GM12865 (cell line): ENCODE measurements at places on chromosomes 16 and 17.

DNA sequence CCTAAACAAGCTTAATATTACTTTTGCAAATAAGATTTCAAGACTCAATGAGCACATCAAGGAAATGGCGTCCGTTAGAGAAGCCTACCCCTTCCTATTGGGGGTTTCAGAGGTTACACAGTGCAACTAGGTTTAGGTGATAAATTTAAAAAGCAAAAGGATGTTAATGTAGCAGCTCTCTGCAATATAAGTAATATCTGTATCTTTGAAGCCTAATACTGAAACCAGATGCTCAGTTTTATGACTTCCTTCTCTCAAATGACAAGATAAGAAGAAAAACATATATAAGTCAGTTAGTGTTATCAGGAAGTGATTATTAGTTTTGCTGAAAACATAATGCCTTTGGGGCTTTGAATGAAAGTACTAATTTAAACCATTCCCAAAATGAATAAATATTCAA, 54.3 kb upstream of the MED13 start:
- DNase-seq, result peak; percentile 77

- DNase-seq, result no peak
Observed at GRCh38 chr16:1034230-1035065, 38.1 kb upstream of the SSTR5 start.

DNA sequence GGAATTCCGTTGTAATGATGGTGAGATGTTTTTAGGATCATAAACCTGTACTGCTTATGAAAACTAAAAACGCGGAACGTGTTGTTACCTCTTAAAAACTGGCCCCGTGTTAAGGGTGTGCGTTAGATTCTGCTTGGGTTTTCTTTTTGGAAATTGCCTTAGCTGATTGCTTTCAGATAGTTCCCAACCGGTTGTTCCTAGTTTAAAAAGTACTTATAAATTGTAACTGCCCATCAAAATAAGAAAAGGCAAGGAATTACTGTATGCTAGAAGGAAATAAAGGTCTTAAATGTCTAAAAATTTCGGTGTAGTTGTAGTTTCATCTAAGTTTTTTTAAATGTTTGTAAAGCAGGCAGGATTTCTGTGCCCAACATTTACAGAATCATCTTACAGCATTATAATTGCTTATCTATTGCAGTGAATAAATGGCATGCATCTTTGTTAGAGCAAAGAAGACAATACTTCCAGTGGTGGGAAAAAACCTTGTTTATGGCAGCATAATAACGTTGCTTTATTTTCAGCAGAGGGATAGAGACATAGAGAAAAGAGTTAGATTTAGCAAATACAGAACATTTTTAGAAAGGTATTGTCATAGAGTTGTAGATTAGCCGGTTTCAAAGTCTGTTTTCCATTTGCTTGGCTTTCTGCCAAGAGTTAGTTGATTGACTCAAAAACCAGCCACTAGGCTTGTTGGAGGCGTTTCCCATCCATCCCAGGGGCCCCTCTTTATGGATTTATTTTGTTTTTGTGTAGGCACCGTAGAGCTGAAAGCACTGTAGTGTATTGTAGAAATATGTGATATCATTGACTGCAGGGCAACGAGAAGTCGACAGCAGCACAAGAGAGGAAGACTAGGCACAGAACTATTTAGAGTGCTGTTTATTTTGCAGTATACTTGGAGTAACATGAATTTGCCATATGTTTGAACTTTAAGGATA, 1.7 kb downstream of the PPM1D start:
- peak; percentile 71 for DNase-seq

- DNase-seq, result peak; percentile 72
Observed at GRCh38 chr17:2796164-2797125, at the start of gene RAP1GAP2. RAP1GAP2 (plus strand) TSS chr17:2796438; CDS start chr17:2796528, 90 bp downstream.

DNA sequence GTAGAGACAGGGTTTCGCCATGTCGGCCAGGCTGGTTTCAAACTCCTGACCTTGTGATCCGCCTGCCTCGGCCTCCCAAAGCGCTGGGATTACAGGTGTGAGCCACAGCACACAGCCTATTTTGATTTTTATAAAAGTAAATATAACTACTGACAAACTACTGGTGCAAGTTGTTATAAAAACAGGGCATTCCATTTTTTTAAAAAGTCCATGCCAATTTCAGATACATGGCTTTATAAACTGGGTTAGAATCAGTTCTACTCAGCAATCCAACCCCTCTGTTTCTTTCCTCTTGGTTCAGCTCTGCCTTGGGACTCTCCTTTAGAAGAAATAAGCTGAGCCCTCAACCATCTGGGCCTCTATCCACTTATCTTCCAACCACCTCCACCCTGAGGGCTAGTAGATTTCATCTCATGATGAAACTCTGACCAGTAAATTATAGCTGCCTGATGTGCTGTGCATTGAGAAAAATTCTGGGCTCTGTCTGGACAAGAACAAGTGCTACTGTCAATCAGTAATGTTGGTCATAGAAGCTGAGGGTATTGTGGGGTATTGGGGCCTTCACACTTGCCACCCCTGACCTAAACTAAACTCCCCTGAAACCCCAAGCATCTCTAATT, 10.2 kb downstream of the RANBP10 start:
- no peak for DNase-seq

- DNase-seq, result no peak
Observed at GRCh38 chr17:29594519-29595090, 1.7 kb downstream of the ANKRD13B start.

DNA sequence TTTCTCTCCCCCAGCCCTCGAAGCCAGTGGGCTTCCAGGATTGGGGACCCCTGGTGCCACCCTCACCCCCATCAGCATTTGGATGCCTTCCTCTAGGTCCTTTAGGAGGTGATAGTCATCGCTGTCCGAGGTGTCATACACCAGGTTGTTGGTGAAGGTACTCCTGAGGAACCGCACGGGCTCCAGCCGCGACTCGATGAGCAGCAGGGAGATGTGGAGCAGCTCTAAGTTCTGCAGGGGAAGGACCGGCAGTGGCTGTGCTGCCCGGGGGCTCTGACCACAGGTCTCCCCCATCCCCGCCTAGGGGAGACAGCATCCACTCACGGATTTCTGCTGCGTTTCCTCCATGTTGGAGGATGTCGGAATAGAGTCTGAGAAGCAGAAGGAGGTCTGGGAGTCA, 962 bp downstream of the CSHL1 start:
- no peak for DNase-seq

DNA sequence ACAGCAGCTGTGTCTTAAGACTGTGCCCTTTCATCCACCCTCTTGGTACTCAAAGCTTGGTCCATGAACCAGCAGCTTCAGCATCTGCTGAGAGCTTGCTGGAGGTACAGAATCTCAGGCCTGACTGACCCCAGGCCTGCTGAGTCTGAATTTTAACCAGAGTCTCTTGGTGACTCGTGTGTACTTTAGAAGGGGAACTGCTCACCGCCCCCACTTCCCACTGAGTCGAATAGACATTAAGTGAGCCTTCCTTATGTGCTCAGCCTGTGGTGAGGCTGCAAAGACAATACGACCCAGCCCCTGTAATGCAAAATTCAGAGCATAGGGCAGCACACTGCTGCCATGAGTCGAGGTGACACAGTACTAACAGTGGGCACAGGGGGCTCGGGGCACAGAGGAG, 662.8 kb downstream of the WWOX start:
- DNase-seq, result no peak

- no peak for DNase-seq
Observed at GRCh38 chr17:19269106-19269505, 31.9 kb downstream of the EPN2 start.

DNA sequence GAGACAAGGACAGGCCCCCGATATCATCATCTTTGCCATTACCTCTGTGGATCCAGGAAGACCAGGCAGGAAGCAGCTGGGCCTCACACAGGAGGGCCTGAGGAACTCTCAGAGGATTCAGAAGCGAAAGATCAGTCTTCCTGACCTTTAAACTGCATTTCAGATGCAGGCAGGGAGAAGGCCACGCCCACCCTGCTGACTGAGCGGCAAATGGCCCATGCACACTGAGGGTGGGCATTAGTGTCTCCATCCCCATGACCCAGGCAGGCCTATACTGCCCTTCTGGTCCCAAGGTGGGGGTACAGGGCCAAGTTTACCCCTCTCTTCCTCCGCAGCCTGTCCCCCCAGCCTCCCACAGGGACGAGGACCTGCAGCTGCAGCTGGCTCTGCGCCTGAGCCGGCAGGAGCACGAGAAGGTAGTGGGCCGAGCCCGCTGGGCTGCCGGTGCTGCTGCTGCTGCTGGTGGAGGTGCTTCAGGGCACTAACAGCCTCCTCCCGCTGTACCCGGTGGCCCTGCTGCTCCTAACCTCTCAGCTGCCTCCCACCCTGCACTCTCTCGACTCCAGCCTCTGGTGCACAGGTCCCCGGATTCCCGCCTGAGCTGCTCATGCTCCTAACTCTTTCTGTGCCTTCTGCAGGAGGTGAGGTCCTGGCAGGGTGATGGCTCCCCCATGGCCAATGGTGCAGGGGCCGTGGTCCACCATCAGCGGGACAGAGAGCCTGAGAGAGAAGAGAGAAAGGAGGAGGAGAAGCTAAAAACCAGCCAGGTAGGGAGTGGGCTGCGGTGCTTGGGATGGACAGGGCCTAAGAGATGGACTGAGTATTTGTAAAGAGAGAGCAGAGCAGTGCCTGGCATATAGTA, 6.2 kb downstream of the EPN3 start:
- no peak for DNase-seq

DNA sequence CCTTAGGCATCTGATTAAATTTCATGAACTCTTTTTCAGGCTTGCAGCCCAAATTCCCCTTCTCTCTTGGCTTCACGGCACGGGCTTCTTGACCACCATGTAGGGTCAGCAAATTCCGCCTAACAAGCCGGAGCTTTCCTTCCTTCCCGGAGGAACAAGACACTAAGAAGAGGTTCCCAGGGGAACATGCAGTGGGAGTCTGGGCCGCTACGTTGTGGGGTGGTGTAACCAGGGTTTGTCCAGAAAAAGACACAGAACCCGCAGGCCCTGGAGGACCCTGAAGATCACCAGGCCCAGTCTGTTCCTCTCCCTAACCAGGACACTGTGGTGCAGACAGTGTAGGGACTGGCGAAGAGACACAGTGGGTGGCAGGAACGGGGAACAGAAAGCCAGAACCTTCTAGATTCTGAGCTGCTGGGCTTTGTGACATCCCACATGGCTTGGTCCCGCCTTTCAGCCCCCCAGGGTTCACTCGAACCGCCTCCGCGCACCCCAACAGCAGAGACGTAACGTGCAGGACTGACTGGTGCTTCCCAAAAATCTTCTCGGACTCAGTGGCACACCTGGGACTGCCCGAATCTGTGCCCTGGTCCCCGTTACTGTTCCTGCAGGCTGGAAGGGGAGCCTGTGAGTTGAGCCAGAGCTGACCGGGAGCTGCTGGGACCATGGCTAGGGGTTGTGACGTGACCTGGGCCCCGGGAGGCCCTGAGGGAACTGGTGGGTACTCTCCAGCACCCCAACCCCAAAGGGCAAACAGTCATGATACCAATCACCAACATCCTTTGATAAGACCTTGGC, 55.2 kb downstream of the TBC1D16 start:
- no peak for DNase-seq

- DNase-seq, result no peak
Observed at GRCh38 chr17:45388604-45389325, 43.9 kb downstream of the ARHGAP27 start.

DNA sequence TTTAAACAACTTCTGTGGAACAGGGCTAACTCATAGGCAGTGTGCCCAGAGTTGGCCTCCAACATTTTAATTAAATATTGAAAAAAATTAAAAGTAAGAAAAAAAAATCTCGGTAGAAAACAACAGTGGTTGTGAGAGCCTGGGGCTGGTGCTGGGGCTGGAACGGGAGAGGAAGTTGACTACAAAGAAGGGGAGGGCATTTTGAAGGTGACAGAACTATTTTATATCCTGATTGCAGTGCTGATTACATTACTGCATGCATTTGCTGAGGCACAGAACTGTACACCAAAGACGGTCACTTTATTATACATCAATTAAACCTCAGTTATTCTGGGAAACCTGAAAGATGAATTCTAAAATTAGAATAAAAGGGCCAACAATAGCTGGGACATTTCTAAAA, 142.5 kb downstream of the PARN start:
- DNase-seq, result no peak

GRCh38 chr16:72021043-72021442, 12.5 kb downstream of the DHODH start:
- DNase-seq, result no peak

DNA sequence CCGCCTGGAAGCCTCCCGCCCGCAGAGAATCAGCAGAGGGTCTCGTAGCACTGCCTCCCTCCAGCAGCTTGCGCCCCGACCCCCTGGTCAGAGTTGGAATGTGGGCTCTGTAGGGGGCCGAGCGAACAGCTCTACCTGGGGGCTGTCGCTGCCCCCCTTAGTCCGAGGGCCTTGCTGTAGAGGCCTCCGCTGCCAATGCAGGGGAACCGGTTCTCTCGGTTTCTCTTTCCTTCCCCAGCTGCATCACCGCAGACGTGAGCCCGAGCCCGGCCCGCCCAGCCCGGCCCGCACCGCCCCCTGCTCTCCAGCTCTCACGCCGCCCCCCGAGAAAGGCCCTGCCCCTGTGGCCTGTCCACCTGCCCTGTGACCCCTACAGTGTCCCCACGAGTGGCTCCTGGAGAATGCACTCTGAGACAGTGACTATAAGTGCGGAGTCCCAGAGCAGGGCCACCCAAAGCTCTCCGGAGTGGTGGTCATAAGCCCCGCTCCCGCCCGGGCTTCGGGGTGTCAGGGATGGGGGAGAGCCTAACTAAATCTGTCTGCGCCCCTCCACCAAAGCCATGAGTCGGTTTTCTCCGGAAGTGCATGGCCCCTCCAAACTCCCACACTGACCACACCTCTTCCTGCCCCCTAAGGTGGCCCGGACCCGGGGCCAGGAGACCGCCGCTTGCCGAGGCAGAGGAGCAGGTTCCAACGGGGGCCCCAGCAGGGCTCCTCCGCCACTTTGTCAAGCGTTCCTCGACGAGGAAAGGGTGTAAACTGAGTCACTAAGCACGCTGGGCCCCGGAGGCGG, 1.7 kb downstream of the ARHGAP27 start:
- DNase-seq, result peak; percentile 80

GRCh38 chr16:11089504-11090124, 145.2 kb downstream of the CLEC16A start:
- no peak for DNase-seq

DNA sequence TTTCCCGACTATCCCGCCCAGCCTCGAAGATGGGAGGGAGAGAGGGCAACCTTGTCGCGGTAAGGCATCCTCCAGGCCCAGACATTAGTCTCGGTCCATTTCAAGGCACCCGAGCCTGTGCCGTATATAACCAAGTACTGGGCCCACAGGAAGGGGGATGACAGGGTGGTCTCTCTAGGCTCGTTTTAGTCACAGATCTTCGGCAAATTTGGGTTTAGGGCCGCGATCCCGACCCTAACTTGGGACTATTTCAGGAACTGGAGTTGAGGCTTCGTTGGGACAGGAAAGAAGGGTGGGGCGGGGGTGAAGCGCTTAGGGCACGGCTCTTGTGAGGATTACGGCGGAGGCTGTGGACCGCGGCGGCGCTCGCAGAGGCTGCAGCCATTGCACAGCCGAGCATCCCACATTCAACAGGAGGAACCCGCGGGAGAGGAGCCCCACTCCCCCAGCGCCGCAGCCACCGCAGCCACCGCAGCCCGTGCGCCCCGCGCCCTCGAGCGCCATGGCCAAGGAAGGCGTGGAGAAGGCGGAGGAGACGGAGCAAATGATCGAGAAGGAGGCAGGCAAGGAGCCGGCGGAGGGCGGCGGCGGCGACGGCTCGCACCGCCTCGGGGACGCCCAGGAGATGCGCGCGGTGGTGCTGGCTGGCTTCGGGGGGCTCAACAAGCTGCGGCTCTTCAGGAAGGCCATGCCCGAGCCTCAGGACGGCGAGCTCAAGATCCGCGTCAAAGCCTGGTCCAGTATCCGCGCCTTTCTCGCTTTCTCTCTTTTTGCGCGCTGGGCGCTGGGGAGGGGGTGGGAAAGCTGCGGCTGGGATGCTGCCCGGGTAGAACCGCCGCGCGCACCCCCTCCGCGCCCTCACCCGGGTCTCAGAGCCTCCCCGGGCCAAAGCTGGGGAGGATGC, at the start of gene VAT1L:
Gene VAT1L, plus strand, starts transcription at position 384 of the 904 bp plus-strand sequence. Its CDS starts 119 bp downstream, at position 503.
- peak; percentile 16 for DNase-seq

GRCh38 chr17:58156839-58157803, 8.9 kb downstream of the OR4D1 start:
- DNase-seq, result no peak
